Ammon's horn (tissue), 1 donor: ENCODE measurements at places on chromosomes 7 and 10.

DNA sequence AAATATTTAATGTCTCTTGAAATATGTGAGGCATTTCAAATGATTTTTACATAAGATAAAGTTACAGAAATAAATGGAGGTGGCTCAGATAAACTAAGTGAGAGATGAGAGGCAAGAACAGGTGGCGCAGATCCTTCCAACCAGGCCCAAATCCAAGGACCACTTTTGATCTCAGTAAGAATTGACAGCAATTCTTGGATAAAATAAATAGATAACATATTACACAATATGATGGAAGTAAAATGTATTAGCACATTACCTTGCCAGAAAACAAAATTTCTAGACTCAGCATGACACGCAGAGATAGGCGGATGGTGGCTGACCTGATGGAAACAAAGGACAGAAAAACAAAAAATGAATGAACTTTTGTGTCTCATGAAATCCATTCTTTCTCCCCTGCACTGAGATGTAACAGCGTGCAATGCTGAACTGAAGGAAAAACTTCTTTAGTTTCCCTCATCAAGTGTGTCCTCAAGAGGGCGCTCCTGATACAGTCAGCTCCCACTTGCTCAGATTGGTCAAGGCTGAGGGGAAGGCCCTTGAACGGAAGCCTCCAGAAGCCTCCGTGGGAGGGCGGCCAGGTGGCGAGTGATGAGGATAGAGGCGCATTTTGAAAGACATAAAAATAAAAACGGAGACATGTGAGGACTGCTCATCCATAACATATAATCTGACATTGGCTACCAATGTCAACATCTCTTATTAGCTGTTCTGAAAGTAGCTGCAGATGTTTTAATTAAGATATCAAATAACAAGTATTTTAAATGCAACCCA lies 62.8 kb upstream of the GSDME start:
- peak; percentile 93 for DNase-seq

DNA sequence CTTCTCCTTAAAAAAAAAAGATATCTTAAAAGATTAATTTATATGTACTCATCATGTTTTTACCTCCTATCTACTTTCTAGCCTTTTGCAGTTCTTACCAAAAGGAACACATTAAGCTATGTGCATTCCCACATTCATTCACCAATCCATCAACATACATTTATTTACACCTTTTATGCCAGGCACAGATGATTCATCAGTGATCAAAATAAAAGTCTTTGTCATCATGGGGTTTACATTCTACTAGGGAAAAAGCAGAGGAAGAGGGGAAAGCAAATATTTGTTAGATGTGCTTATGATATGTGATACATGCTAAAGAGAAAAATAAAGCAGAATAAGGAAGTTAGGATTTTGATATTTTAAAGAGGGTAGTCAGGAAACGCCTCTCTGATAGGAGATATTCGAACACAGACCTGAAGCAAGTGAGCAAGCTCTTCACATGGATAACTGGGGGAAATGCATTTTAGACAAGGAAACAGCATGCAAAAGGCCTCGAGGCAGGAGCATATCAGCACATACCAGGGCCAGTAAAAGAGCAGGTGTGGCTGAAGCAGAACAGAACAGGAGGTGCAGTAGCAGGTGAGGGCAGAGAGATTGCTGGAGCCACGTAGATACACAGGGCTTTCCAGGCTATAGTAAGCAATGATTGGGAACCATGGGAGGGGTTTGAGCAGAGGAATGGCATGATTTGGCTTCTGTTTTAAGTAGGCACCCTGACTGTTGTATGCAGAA lies 67.4 kb downstream of the REEP3 start:
- no peak for DNase-seq

DNA sequence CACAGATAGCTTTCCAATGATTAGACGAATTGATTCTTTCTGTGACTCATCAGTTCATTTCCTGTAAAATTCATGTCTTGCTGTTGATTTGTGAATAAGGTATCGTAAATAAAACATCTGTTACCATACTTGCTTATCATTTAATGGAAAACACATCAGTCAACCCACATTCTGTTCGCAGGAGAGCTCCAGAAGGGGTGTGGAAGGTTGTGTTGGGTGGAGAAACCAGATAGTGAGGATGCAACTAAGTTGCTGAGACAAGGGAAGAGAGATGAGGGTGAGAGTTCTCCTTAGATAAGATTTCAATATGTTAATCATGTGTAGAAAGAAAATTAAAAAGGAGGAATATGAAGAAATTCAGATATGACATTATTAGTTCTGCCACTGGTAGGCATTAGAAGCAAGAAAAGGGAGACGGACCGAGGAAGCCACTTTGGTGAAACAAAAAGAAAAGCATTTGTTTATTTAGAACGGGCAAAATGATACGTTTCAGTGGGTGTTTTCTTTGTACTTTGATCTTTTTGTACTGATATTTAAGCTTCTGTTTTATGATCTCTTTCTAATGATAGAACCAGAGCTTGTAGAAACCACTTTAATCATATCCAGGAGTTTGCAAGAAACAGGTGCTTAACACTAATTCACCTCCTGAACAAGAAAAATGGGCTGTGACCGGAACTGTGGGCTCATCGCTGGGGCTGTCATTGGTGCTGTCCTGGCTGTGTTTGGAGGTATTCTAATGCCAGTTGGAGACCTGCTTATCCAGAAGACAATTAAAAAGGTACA lies 7.8 kb downstream of the CD36 start:
- no peak for DNase-seq

DNA sequence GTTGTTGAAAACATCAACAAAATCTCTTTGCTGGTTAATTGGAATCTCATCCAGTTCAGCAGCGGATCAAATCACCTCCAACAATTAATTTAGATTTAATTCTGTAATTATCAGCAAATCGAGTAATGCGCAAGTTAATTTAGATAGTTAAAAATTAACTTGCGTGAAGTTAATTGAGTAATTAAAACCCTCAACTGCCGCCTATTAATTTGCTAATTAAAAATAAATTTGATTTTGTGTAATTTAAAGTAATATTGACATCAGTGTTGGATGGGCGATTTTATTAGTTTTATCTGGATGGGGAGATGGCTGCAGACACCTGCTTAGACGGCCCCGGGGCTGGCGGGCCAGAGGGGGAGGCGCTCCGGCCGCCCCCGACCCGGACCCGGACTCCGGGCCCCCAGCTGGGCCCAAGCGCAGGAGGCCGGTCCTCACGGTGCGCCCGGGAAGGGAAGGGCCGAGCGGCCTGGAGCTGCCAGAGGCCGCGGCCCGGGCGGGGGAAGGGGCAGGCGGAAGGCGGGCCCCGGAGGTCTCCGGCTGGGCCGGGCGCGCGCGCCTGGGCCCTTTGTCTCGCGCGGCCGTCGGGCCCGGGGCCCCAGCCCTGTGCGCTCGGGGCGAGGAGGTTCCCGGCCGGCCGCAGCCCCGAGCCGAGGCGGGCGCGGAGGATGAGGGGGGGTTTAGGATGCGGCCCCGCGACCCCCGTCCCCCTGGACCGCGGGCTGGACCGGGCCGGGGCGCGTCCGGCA lies 3.3 kb upstream of the UNCX start:
- no peak for DNase-seq

DNA sequence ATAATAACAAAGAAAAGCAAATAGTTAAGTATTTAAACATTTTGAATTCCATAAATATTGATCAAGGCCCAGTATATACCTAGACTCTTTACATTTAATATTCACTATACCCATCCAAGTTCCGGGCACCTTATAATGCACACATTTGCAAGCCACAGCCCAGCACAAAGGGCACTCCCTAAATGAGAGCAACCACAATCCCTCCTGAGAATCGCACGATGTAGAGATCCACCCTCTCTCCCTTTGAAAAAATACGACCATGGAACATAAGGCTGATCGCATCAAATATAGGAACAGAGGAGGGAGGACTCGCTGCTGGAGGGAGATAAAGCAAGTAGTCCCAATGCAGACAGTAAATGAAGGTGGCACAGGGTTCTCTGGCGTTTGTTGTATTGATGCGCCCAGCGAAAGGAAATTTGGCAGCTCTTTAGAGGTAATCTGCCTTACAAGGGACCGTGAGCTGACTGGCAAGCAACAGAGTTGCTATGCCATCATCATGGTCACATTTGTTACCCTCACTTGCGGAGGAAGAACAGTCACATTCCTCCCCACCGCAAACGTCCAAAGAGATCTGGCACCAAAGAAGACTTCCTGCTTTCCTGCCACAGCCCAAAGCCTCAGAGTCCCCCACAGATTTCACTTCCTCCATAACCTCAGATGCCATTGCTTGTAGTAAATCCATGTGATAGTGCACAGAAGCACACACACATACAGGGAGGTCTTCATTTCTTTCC lies 16.1 kb upstream of the TAS2R40 start:
- peak; percentile 78 for DNase-seq

GRCh38 chr10:45198486-45199204 lies 116.8 kb downstream of the OR13A1 start:
- no peak for DNase-seq

GRCh38 chr10:75770626-75771081 lies 339.2 kb downstream of the LRMDA start:
- DNase-seq = no peak

- no peak for DNase-seq
Observed at GRCh38 chr10:35375091-35375765, 38.9 kb downstream of the CCNY start.

GRCh38 chr7:22182149-22182548 lies 174.8 kb downstream of the RAPGEF5 start:
- DNase-seq = no peak

- peak; percentile 37 for DNase-seq
Observed at GRCh38 chr7:19713676-19714075, 4.8 kb upstream of the POLR1F start.

DNA sequence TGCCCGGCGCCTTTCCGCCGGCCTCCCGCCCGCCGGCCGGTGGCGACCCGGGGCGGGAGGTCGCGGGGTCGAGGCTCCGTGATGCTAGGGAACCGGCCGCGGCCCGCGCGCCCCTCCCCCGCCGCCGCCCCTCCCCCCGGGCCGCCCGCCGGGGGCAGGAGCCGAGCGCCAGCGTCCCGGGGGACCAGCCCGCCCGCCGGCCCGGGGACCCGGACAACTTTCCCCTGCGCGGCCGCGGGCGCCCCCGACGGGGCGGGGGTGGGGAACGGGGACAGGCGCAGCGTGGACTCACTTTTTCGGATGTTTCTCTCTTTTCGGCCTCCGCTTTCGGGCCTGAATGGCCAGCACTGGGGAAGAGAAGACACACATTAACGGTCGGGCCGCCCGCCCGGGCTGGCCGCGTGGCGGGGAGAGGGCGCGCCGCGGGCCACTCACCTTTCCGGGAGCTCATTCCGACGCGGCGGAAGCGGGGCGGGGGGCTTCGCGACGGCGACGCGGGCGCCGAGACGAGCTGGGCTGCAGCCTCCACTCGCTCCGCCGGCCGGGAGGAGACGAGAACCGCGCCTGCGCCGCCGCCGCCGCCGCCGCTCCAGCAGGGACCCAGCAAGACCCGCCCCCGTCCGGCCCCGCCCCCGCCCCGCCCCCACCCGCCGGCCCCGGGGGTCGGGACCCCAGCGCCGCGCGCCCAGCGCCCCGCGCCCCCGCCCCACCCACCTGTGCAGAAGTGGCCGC lies at the start of gene SRPK2:
TSS of gene SRPK2 (minus strand) at position 566 of the 732 bp plus-strand sequence.
- peak; percentile 84 for DNase-seq

- DNase-seq = no peak
Observed at GRCh38 chr10:22473459-22473858, 128.2 kb downstream of the SPAG6 start.

DNA sequence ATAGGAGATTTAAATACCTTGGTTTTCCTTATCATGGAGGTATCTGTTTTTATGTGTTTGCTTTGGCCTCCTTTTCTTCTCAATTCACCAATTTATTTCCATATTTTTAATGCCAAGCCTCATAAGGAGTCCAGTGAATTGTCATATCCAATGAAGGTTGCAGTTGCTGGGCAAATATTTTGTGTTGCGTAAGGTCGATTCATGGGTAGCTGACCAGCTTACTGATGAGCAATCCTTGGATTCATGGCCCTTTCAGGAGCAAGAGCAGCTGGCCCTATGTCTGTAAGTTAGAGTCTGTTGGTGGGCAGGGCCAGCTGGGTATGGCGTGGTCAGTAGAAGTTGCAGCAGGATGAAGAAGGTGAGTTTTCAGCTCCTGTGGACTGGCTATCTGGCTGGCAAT lies 182.9 kb downstream of the PFKFB3 start:
- no peak for DNase-seq

GRCh38 chr10:132702601-132703418 lies 83.1 kb downstream of the NKX6-2 start:
- no peak for DNase-seq

GRCh38 chr7:98283127-98283886 lies 1.8 kb downstream of the BRI3 start:
- peak; percentile 66 for DNase-seq

GRCh38 chr7:152872745-152873118 lies 113.2 kb downstream of the ACTR3B start:
- no peak for DNase-seq

- DNase-seq = no peak
Observed at GRCh38 chr10:3588816-3589215, 196.2 kb downstream of the KLF6 start.

- DNase-seq = no peak
Observed at GRCh38 chr10:102185272-102185671, 33.1 kb downstream of the NOLC1 start.

GRCh38 chr10:119205894-119206602 lies 1.3 kb upstream of the GRK5 start:
- peak; percentile 48 for DNase-seq

GRCh38 chr10:24571870-24572450 lies 151.7 kb downstream of the ARHGAP21 start:
- no peak for DNase-seq

DNA sequence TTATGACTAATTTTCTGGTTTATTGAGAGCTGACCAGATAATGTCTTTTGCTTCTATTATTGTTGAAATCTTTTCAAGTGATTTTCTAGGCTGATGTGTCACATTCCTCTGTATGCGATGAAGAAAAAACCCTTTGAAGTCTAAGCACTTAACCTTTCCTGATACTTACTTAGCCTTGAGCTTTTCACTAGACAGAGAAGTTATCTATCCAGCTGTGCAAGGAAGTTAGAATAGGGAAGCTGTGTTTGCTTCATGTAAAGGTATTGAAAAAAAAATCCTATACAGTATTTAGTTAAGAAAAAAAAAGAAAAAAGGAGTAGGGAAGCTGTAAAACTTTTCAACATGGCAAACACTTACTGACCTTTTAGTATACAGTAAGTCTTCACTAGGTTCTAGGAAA lies 117.6 kb upstream of the DNAJB12 start:
- DNase-seq = no peak

DNA sequence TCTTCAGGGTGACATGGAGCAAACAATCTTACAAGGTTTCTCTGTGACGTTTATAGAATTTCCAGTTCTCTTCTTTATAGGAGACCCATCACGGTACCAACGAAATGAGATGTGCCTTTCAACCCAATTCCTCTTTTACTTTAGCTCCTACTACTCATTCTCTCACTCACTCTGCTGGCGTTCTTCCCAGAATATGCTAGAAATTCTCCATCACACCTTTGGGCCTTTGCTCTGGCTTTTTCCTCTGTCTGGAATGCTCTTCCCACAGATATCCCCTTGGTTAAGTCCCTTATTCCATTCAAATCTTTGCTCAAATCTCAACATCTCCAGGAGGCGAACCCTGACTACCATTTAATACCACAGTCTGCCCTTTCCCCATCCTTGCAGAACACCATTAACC lies 39.0 kb downstream of the SEMA3C start:
- DNase-seq = no peak
